ENCODE measurements at places on chromosomes 13 and 19.

DNA sequence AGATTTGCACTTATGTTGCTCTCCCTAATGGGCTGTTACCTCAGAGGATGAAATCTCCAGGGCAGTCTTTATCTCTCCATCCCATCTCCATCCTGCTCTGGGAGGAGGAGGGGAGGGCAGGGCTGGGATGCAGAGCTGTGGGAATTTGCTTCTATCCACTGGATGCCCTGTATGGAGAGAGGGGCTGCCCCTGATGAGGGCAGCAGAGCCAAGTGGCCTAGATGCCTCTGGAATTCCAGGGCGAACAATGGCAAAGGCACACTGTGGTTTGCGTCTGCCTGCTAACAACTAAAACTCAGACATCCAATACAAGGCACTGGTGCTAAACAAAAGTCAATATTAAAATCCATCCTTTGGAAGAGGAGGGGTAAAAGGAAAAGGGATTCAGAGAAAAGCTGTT is 165.1 kb downstream of the COG6 start:
- no peak for DNase-seq

- no peak for DNase-seq
Observed at GRCh38 chr19:18009412-18010066, 1.6 kb downstream of the ARRDC2 start.

DNA sequence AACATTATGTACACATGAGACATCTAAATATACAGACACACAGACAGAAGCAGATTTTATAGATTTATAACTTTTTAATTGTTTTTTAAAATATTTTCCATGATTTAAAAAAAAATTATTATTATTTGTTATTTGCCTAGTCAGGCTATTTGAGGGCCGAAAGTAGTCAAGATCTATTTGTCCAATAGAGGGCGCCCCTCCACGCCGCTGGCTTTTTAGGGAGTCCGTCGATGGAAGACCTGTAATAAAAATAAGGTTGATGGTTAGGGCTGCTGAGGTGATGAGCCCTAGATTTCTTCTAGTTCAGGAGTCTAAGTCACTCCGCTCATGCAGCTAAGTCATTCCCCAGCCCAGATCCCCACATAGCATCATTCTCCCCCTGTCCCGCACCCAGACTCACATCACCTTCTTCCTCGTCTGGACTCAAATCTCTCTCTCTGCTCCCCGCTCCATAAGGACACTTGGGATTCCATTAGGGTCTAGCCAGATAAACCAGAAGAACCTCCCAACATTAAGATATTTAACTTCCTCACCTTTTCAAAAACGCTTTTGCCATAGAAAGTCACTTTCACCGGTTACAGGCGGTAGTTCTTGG is 33.9 kb upstream of the CEACAM21 start:
- peak; percentile 73 for DNase-seq

DNA sequence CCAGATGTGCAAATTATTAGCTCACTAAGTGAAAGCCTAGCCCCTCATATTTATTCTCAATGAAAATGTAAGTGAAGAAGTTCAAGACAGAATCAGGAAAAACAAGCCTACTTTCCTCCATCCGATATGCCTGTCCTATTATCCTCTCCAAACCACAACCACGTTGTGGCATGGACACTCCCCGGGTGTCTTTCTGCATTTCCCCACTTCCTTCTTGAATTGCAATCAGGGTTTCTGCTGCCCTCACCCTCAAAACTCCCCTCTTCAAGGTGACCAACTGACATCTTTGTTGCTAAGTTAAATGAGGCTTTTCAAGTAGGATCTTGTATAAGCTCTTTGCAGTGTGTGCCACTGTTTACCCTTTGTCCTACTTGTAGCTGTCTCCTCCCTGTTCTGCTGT is 11.8 kb downstream of the SLC25A30 start:
- no peak for DNase-seq

DNA sequence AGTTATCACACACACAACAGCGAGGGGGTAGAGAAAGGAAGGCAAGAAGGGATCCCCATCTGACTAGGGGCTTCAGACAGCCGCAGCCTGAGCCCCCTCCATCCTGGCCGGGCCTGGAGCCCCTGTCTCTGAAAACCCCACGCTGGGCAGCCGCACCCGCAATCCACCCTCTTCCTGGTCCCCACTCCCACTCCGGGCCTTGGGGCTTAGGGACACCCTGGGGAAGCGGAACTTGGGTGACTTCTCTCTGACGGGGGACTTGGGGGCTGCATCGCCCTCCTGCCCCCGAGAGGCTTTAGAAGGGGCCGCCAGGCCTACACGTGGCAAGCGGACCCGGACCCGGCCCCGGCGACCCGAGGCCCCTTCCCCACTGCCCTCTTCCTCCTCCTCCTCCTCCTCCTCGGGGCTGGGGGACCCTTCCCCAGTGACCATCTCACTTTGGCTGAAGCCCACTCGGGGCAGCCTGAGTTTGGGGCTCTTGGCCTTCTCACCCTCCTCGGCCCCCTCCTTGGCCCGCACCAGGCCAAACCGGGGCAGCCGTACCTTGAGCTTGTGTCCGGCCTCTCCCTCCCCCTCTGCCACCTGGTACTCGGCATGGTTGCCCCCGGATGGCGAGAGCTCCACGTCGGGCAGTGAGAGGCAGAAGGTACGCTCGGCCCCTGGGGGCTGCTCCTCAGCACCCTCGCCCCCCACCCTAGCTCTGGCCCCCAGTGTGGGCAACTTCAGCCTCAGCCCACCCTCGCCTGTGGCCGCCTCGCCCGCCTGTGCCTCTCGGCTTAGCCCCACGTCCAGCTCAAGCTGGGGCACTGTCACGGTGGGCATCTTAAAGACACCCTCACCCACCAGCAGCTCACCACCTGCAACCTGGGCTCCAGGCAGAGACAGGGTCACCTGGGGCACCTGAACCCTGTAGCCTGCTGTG is 4.2 kb upstream of the HIPK4 start:
- DNase-seq = no peak

GRCh38 chr13:40275636-40276035 is 390.8 kb downstream of the FOXO1 start:
- DNase-seq = no peak

Data from T-helper 9 cell (primary cell).